ENCODE measurements at places on chromosomes 5 and 9.

DNA sequence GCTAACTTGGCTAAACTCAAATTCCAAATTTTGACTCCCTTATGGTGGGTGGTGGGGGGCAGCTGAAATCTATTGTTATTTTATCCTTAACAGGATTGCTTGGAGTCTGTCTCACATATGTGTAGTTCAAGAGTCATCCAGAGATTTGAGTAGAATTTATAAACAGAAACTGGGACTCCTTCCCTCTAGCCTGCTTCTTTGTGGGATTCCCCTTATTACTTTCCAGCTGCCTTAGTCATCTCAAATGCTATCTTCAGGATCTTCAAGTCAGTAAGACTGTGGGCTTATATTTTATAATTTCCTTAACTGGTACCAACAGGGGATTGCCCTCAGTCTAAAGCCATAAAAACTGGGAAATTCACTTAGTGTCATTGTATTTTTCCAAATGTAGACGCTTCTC, 55.5 kb downstream of the NNT start:
- DNase-seq: peak; percentile 65

GRCh38 chr5:122119205-122119604, 10.1 kb upstream of the ZNF474 start:
- DNase-seq: no peak

GRCh38 chr5:74079971-74080556, 454.1 kb downstream of the ARHGEF28 start:
- DNase-seq: no peak

- no peak for DNase-seq
Observed at GRCh38 chr9:105441616-105442160, 6.1 kb upstream of the FSD1L start.

DNA sequence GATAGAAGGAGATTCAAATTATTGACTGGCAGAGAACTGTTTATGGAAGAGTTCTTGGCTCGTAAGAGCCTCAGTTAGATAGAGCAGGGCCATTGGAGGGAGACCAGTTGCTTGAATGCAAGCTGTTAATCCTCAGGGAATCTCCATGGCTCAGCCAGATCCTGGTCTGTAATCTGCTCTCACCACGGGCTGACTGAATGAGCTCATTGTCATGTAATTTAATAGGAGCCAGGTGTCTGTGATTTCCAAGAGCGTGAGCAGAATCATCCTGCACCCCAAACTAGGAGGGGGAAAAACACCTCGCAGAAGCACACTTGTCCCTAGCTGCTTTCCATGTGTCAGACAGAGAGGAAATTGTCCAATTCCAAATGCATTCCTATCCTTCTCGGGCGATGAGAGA, 19.1 kb upstream of the KCNMB1 start:
- DNase-seq: peak; percentile 4

- peak; percentile 21 for DNase-seq
Observed at GRCh38 chr9:135857371-135857786, 50.0 kb downstream of the CAMSAP1 start.
